Stimulated activated CD8-positive, alpha-beta memory T cell treated with anti-CD3 and anti-CD28 coated beads, Interleukin-15, amount 100 ng/mL, for 24 hours (primary cell): ENCODE measurements at places on chromosomes 7 and 10.

DNA sequence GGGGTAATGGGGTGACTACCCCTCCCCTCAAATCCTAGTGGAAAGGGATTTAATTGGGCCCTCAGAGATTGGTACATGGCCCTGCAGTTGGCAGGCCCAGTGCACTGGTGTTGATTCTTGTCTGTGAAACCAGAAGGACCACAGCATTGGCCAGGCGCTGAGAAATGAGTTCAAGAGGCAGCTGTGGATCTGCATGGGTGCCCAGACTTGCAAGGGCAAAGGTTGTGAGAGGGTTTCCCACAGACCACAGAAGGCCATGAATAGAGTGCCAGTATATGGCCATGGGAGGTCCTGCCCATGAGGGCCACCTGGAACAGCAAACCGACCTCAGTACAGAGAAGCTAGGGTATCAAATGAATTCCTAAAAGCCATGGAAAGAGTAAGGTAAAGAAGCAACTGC lies 32.9 kb downstream of the TMEM168 start:
- DNase-seq = no peak

- DNase-seq = no peak
These were observed 13.6 kb downstream of the CLIP2 start for GRCh38 chr7:74302745-74303221.

DNA sequence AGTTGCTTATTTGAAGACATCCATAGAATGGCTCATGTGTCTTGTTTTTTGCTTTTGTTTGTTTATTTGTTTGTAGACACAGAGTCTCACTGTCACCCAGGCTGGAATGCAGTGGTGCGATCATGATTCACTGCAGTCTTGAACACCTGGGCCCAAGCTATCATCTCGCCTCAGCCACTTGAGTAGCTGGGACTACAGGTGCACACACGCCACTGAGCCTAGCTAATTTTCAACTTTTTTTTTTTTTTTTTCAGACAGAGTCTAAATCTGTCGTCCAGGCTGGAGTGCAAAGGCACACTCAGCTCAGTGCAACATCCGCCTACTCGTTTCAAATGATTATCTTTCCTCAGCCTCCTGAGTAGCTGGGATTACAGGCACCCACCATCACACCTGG lies 83.3 kb upstream of the KLF6 start:
- no peak for DNase-seq

GRCh38 chr7:70614237-70615045 lies 517.5 kb upstream of the GALNT17 start:
- DNase-seq = no peak

DNA sequence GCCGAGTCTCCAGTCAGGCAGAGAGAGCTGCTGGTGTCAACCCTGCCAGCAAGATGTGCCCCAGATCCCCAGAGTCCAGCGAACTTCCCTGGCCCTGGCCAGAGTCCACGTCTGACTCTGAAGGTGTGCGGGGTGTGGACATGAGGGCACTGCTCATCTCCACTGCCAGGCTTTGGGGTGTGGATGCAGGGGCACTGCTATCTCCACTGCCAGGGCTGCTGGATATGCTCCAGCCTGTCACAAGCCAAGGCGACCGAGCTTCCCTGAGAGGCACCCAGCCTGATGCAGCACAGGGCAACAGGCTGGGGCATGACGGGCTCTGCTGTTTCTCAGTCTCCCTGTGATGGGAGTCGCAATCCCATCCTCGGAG lies 596.8 kb downstream of the PTPRN2 start:
- DNase-seq = no peak

DNA sequence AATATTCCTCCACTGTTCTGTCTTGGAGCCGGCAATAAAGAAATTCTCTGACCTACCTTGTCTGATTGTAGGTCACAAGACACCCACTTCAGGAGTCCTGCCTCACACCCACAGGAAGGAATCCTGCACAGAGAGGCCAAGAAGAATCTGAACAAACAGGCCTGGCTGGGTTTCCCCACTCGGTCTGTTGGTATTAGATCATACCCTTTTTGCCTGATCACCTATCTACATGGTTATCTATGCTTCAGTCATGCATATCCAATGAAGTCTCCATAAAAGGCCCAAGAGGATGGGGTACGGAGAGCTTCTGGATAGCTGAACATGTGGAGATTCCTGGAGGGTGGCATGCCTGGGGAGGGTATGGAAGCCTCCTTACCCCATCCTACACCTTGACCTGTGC lies 12.3 kb downstream of the OGDH start:
- DNase-seq = no peak

GRCh38 chr10:11564741-11565140 lies 46.7 kb downstream of the USP6NL start:
- no peak for DNase-seq

DNA sequence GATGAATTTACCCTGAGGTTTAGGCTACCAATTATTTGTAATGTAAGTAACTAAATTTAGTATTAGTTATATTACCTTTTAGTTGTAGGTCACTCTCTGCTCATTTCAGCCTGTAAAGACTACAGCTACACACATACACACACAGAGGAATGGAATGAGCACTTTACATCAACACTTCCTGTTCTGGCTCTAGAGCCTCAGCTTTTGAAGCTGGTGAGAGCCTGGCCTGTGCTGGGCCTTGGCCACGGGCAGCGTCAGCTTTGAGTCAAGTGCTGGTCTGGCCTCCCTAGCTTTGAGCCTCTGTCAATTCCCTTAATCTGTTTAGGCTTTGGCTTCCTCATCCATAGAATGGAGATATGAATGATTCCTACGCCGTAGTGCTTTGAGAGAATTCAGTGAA lies 141.7 kb downstream of the EGFR start:
- DNase-seq = no peak

GRCh38 chr7:96388620-96389383 lies 66.9 kb upstream of the SLC25A13 start:
- no peak for DNase-seq

- peak; percentile 31 for DNase-seq
These were observed 113.2 kb upstream of the RHEB start for GRCh38 chr7:151632750-151633515.

DNA sequence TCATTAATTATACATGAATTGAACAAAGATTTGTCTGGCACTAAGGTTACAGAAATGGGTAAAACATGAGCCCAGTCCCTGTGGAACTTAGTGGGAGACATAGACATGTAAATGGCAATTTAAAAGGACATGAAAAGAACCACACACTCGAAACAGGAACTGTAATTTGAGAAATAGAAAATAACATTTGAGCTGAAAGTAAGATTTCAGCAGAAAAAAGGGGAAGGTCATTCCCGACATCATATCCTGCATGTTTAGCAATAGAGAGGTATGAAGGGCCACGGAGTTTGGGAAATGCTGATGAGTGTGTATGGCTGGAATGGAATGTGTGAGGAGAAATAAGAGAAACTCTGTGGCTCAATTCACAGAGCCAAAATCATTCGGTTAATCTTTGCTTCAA lies 175.4 kb upstream of the AHR start:
- no peak for DNase-seq

GRCh38 chr7:140726281-140726680 lies 29.8 kb downstream of the NDUFB2 start:
- DNase-seq = no peak

- DNase-seq = no peak
These were observed 3.3 kb downstream of the IL2RA start for GRCh38 chr10:6058682-6059475.
